ENCODE measurements at places on chromosomes 4 and X.

GRCh38 chr4:84800256-84800655 lies 166.2 kb downstream of the WDFY3 start:
- no peak for DNase-seq

- no peak for DNase-seq
Measured at GRCh38 chr4:47642985-47643760, 158.1 kb downstream of the ATP10D start.

GRCh38 chrX:74382613-74383012 lies 38.7 kb upstream of the SLC16A2 start:
- DNase-seq: peak; percentile 14

DNA sequence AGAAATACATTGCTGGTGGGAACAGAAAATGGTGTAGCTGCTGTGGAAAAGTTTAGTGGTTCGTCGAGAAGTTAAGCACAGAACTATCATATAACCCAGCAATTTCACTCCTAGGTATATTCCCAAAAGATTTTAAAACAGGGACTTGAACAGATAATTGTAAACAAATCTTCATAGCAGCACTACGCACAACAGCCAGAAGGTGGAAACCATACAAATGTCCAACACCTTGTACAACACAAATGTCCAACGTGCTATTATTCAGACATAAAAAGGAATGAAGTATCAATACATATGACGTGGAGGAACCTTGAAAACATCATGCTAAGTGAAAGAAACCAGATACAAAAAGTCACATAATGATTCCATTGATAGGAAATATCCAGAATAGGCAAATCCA lies 37.9 kb downstream of the CUL4B start:
- DNase-seq: no peak

- DNase-seq: no peak
Measured at GRCh38 chrX:72569786-72570185, 2.9 kb downstream of the HDAC8 start.

GRCh38 chrX:39895218-39896110 lies 202.3 kb downstream of the BCOR start:
- DNase-seq: no peak

DNA sequence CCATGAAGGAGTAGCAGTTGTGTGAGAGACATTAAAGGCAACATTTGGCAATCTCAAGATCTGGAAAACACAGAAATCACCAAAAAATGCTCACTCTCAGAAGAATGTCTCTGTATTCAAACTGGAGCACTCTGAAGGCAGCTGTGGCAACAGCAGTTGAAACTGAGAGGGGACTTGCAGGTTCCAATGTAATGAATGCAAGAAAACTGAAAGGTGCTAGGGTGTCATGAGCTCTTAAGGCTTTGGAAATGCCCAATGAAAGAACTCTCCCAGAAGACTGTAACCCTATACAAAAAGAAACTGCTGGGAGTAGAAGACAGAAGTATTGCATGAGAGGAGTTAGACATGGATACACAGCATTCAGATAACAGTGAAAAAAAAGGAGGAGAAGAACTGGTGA lies 118.2 kb upstream of the HTR2C start:
- no peak for DNase-seq

- no peak for DNase-seq
Measured at GRCh38 chr4:78265006-78265405, 207.9 kb downstream of the FRAS1 start.

GRCh38 chrX:17822351-17822750 lies 38.7 kb downstream of the RAI2 start:
- DNase-seq: no peak

DNA sequence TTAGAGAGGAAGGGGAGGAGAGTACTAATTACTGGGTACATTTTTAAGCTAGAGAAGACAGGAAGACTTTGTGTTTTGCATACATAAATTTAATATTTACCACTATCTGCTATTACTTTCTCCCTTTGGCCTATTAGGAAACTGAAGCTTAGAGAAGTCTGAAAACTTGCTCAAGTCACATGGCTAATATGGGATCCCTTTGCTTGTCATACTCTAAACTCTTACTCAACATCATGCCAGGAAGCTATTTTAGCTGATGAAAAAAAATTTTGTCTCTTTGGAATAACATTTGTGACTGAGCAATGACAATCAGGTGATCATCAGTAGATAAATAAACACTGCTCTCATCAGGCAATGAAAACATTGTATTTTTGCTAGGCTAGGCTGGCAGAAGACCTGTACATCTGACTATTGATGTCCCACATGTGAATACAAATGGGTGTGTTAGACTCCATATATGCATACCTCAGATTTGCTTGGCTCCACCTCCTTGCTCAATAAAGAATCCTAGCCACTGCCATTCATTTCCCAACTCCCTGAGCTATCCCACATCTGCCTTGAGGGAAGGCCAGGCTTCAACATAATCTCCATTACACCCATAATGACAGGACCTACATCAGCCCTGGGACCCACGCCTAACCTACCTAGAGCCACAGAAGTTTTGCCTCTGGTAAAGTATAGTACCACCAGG lies 17.0 kb upstream of the DCLK2 start:
- DNase-seq: no peak

DNA sequence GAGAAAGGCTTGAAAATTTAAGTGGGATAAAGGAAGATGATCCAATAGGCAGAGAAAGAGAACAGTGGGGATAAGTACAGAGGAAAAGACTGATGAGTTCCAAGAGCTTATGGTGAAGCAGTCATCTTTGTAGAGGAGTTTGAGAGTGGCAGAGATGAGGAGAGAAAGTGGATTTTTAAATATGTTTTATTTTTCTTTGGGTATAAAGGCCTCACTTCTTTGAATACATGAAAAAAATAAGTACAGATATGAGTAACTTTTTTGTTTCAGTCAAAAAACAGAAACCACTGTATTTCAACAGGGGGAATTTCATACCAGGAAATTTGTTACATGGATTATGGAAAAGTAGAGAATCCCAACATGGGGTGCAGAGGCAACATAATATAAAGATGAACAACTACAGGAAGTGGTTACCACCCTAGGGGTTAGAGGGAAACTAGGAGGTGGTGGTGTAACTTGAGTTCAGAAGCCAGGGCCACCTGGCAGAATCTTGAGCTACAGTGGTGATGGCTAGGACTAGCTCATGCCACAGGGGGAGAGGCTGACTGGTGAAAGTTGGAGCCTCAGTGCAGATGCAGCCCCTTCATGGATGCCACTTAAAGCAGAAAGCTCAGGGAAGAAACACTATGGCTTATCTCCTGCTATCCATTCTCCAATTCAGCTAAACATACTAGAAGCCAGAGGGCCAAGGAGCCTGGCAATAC lies 3.4 kb upstream of the CYBB start:
- DNase-seq: no peak

DNA sequence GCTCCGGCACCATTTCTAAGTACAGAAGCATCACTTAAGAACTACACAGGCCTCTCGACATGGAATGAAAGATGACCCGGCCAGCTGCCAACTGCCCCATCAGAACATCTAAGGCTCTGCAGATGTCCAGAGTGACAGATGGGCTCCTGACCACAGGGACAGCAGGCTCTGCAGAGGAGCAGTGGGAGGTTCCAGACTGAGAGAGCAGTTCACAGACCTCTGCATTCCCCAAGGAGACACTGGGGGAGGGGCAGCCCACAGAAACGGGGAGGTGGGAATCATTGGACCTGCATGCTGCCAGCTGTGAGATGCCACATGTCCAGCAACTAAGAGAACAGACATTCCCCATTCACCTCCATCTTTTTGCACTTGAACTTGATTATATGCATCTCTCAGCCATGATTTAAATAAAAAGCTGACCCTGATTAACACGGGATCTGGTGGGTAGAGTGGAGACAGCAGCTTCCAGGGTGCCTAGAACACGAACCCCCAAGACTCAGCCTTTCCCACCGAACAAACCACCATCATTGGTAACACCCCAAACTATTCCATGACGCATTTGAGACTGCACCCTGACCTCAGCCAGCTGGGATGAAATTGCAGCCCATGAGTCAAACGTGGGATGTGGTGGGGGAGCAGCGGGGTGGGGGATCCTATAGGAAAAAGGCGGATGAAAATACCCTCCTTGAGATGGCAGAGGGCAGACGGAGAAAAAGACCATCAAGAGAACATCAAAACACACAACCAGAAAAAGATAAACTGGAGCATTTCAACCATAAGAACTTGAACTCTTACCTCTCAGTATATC lies 47.2 kb downstream of the AFAP1 start:
- no peak for DNase-seq

- no peak for DNase-seq
Measured at GRCh38 chr4:114108869-114109268, 129.4 kb upstream of the ARSJ start.

DNA sequence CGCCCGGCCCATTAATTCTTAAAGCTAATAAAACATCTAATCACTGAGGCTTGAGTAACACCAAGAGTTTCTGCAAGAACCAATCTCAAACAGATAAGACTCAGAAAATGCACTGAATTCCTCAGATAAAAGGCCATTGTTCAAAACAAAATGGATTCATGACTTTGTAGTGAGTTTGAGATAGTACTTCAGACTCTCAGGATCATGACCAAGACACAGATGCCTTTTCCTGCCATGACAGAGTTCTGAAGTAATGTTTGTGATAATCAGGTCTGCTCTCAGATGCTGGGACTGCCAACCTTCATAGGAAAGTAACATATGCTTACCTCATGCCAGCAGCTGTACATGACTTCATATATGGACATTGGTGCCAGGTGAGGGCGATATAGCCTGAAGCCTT lies 54.6 kb downstream of the NIPAL1 start:
- DNase-seq: no peak

DNA sequence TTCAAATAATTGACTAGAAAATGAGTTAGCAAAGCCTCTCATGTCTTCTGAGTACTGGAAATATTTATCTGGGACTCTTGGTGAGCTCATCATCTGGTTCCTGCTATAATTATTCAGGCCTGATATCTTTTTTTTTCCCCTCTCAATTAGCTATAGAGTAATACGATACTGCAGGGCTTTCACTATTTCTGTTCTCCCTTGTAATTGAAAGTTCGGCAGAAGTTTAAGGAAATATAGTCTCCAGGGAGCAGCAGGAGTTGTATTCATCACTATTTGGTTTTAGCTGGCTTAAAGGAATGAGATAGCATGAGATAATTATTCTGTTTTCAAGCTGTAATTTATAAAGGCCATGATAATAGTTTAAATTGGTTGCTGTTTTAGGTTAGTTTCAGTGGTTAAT lies 378.6 kb upstream of the EPHA5 start:
- DNase-seq: no peak

DNA sequence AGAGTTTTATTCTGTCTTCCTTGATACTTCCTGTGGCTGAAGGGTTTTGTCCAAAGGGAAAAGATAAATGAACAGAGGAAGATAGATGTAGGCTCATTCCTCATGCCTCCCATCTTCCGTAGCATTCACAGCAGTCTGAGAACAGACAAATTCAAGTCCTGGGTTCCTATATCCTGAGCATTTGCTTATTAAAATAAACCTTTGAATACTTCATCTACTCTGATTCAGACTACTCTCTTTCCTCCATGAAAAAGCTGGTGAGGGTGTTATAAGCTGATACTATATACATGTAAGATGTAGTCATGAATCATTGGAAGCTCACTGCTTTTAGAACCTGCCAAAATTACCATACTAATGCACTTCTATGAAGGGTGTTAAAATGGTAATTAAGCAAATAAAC lies 61.2 kb downstream of the GAB1 start:
- DNase-seq: no peak

DNA sequence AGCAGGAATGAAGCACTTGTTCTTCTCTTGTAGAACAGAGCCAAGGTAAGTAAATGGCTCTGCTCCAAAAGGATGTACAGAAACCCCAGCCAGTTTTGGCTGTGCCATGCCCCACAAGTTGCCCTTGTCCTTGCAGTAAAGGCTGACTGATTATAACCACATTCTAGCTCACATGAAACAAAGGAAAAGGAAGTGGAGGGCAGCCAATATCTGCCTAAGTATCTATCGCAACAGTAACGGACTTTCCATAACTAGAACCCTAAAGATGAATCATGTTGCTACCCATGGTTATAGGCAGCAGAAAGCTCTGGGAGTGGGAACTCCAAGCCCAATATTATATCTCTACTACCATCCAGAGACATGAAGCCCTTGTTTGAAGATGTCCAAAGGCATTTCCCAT lies 95.7 kb downstream of the COMMD8 start:
- DNase-seq: no peak

DNA sequence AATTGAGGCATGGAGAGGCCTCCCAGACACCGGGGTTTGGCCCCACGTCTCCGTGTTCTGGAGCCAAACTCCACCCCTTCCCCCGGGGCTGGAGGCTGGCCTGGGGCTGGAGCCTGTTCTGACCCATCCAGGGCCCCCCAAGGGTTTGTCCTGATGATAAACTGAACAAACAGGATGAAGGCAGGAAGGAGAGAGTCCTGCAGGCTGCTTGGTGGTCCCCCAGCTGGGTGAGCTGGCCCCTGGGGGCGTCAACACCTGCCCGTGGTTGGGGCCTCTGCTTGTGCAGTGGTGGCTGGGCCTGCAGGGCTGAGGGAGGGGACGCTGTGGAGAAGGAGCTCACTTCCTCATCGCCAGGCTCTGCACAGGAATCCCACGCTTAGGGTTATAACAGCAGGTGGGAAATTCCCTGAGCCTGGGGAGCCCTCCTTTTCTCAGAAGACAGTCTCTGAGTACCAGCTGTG lies 2.3 kb downstream of the SH3TC1 start:
- DNase-seq: no peak

DNA sequence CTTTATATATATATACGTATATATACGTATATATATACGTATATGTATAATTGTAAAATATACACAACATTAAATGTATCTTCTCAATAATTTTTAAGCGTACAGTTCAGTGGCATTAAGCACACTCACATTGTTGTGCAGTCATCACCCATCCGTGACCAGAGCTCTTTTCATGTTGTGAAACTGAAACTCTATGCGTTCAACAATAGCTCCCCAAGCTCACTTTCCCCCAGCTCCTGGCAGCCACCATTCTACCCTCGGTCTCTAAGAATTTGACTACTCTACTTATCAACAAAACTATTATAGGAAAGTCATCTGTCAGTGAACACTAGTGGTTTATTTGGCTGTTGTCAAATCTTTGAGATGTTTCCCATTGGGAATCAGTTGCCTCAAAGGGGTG lies 621.8 kb upstream of the GALNT7 start:
- DNase-seq: no peak

- no peak for DNase-seq
Measured at GRCh38 chrX:136656361-136656964, 8.5 kb downstream of the CD40LG start.

- no peak for DNase-seq
Measured at GRCh38 chr4:112099701-112100297, 45.5 kb upstream of the FAM241A start.

- no peak for DNase-seq
Measured at GRCh38 chrX:97402903-97403302, 519.2 kb downstream of the RPA4 start.

- no peak for DNase-seq
Measured at GRCh38 chr4:41814565-41814964, 66.0 kb upstream of the PHOX2B start.
